Fibroblast of skin of back (primary cell): ENCODE measurements at places on chromosomes 7 and 10.

- no peak for DNase-seq
Observed at GRCh38 chr10:110274647-110275046, 30.1 kb downstream of the SMNDC1 start.

DNA sequence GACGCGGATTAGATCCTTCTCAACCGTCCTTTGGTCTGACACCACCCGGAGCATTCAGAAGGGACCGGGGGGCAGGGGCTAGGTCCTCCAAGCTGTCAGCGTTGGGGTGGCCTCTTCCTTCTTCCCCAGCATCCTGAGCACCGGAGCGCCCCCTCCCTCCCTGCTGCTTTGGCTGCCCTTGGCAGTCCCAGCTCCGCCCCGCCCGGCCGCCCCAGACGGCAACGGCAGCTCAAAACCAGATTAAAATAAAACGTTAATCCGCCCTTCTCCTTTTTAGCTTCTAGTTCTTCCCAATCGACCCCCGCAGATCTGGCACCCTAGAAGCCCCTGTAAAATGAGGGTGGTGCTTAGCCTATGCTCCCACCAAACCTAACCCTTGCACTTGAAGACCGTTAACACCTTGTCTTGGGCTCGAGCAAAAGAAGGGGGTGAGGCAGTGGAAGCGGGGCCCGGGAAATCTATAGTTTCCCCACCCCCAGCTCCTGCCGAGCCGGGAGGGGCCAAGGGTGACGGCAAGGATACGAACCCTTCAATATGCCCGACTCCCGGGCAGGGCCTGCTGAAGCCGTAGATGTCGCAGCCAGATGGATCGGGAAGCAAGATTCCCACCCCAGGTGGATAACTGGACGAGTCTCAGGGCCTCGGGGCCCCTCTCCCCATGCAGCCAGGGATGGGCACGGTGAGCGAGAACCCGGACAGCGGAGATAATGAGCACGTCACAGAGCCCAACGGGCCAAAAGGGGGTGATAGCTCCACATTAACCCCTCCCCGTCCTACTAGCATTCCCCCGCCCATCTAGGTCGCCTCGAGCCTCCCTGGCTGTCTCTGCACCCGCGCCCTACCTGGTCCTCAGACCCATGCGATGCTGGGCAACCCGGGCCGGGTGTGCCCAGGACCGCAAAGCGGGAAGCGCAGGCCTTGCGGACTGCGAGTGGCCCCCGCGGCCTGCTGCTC, 169.7 kb downstream of the NRF1 start:
- DNase-seq, result no peak

GRCh38 chr7:116876664-116877442, 14.5 kb downstream of the CAPZA2 start:
- DNase-seq, result no peak

- peak; percentile 88 for DNase-seq
Observed at GRCh38 chr7:92849322-92849721, 12.9 kb upstream of the CDK6 start.

DNA sequence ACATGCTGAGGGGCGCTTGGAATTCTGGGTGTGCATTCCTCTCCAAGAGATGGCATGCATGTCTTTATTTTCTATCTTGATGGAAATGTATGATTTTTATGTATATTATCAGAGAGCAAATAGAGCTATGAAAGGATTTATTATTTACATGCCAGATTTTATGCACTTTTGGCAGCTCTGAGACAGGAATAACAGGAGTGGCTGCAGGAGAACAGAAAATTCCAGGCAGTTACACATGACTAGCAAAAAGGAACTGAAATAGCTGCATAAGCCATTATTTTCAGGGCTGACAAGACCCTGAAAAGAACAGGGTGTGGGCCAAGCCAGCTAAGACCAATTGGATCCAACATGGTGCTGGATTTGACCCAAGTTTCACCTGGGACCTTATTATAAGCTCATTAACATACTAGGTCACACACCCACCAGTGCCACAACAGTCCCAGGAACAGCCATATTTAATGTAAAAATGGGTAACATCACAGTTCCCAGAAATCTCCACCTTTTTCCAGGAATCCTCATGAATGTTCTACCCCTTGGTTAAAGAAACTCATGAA, 43.2 kb upstream of the ACSL5 start:
- DNase-seq, result no peak
